ENCODE measurements at places on chromosomes 1 and 21. TPM values are rescaled to one million over a fixed set of nuclear protein-coding genes. Genes with fewer than 3 reads are reported as not detected.

GRCh38 chr21:25036775-25037174 is 570.5 kb downstream of the MRPL39 start:
- no peak for DNase-seq

C1orf141 gene
- not detected for total RNA-seq

- DNase-seq: peak; percentile 34
Observed at GRCh38 chr1:235399661-235400060, 32.4 kb downstream of the TBCE start.

CLIC6 gene
- 0.45 TPM for total RNA-seq

Data from left lobe of liver (tissue), 2 donors.